ENCODE measurements at places on chromosomes 3 and 15. TPM values are rescaled to one million over a fixed set of nuclear protein-coding genes. Genes with fewer than 3 reads are reported as not detected.

- H3K27me3 ChIP-seq: no peaks in the 10 kb centered on the region
- no peak for DNase-seq
- H3K4me3 ChIP-seq: no peak overlapping the region
- no peaks in the 10 kb centered on the region for H3K36me3 ChIP-seq
Measured at GRCh38 chr15:36896949-36897348, 203.4 kb downstream of the MEIS2 start.

Gene BOC
- total RNA-seq: 56.6 TPM

GRCh38 chr15:33157371-33158037 lies 37.0 kb downstream of the FMN1 start:
- H3K4me1 ChIP-seq: no peaks in the 10 kb centered on the region
- H3K27ac ChIP-seq: no peak overlapping the region
- no peaks in the 10 kb centered on the region for H3K27me3 ChIP-seq
- no peak overlapping the region for H3K4me3 ChIP-seq
- no peak for DNase-seq

Gene POMGNT2
- total RNA-seq: 18.4 TPM

Gene LARP6
- 40.0 TPM for total RNA-seq

- no peaks in the 10 kb centered on the region for H3K27me3 ChIP-seq
- H3K27ac ChIP-seq: no peak overlapping the region
- no peak overlapping the region for H3K4me3 ChIP-seq
- no peaks in the 10 kb centered on the region for H3K36me3 ChIP-seq
- no peaks in the 10 kb centered on the region for H3K4me1 ChIP-seq
Measured at GRCh38 chr3:42734263-42734860, 31.8 kb upstream of the HHATL start.

DNA sequence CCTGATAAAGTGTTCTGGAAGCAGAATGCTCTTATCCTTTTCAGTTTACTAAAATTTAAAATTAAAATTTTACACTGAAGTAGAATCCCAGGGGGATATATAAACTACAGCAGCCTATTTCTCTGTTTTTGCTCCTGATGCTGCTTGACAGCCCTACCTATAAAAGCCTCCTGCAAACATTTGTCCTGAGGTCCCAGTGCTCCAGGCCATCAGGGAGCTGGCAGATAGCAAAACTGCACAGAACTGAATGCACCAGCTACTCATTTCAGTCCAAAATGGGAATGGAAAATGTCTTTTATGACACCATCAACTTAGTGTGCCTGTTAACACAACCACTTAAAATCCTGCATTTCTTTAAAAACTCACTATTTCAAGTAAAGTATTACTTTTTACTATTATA lies 50.1 kb downstream of the FRMD5 start:
- no peak overlapping the region for H3K4me3 ChIP-seq
- H3K4me1 ChIP-seq: no peaks in the 10 kb centered on the region
- no peak overlapping the region for H3K27ac ChIP-seq
- no peaks in the 10 kb centered on the region for H3K36me3 ChIP-seq

Gene CCR9
- total RNA-seq: not detected

Gene ROPN1
- total RNA-seq: not detected

DNA sequence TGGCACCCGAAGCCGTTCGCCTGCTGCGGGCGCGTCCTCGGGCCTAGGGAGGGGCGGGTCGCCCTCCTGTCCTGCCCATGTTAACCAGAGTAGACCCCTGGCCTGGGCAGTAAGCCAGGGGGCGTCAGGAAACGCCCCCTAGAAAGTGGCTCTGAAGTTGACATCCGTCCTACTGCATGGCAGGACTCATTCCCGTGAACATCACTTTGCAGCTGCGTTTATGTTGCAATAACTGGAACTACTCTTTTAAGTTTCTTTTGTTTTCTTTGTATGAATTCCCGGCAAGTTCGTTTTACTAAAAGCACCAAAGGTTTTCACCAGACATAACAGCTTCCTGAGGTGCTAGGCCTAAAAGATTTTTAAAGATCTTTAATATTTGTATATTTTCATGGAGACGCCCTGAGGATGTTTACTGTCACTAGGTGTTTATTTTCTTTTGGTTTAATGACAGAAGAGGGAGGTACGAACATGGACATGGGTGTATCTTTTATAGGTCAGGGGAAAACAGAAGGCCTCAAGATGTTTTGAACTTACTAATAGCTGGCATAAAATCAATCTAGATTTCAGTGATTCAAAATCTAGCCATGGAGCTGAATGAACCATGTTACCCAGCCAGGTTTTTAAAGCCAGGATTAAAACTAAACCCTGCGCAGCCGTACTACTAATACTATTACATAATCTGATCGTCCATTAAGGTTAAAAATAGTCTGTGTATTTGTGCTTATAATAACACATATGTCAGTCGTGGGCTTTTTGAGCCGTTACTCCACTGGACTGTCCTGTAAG lies 1.0 kb downstream of the C15orf61 start:
- H3K4me1 ChIP-seq: no peaks in the 10 kb centered on the region
- H3K27me3 ChIP-seq: no peaks in the 10 kb centered on the region
- H3K4me3 ChIP-seq: peak overlapping the region; percentile 97
- H3K36me3 ChIP-seq: no peaks in the 10 kb centered on the region
- peak overlapping the region; percentile 98 for H3K27ac ChIP-seq

DNA sequence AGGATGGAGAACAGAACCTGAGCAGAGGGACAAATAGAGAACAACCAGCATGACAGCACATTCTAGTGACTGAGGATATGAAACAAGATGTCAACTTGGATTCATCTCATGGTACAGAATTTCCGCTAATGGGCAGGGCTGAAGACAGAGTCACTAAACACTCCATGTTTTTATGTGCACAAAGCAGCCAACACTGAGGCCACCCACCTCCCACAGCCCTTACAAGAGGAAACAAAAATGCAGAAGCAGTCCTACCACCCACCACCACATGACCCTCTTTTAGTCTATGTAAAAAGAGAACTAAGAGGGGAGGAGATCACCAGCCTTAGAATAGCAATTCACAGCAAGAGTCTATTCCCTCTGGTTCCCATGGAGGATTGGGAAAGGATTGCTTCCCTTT lies 131.4 kb upstream of the UBE2E2 start:
- no peaks in the 10 kb centered on the region for H3K27me3 ChIP-seq
- H3K27ac ChIP-seq: no peak overlapping the region
- H3K36me3 ChIP-seq: no peaks in the 10 kb centered on the region

DNA sequence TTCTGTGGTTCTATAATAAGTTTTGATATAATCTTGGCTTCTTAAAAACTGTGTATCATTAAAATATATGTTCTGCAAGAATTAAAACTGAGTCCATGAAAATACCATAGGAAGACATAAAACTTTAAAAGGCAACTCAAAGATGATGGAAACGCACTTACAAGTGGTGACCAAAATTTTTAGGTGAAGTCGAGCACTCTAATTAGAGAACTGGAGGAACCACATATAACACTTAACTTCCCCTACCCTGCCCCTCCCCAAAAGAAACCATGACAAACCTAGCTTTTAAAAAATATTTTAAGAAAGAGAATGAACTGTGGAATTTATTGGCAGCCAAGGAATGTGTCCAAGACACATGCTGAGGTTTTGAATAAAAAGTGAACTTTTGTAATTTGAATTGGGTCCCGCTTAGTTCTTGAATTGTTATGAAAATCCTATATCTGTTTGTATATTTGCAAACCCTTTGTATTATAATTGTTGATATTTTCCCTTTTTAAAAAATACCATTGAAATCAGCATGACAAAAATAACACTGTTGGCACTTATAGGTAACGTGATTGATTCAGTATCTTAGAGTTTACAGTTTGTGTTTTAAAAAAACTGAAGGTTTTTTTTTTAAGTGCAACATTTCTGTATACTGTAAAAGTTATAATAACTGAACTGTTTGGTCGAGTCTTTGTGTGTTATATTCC lies 7.7 kb downstream of the NR2F2 start:
- H3K27ac ChIP-seq: peak overlapping the region; percentile 95
- no peaks in the 10 kb centered on the region for H3K4me1 ChIP-seq
- H3K36me3 ChIP-seq: no peaks in the 10 kb centered on the region

- H3K27ac ChIP-seq: no peak overlapping the region
- H3K4me1 ChIP-seq: no peaks in the 10 kb centered on the region
Measured at GRCh38 chr15:25792128-25792527, 71.0 kb downstream of the ATP10A start.

Gene ANKRD34C
- total RNA-seq: not detected

GRCh38 chr3:125319765-125320164 lies 55.4 kb downstream of the ZNF148 start:
- H3K36me3 ChIP-seq: no peaks in the 10 kb centered on the region
- H3K4me3 ChIP-seq: no peak overlapping the region
- H3K27ac ChIP-seq: no peak overlapping the region

GRCh38 chr3:47266709-47267489 lies 15.7 kb downstream of the KIF9 start:
- no peaks in the 10 kb centered on the region for H3K36me3 ChIP-seq
- no peaks in the 10 kb centered on the region for H3K4me1 ChIP-seq
- H3K27ac ChIP-seq: peak overlapping the region; percentile 55
- no peaks in the 10 kb centered on the region for H3K27me3 ChIP-seq

- H3K27me3 ChIP-seq: no peaks in the 10 kb centered on the region
- no peaks in the 10 kb centered on the region for H3K4me1 ChIP-seq
- DNase-seq: no peak
- H3K36me3 ChIP-seq: peaks cover 4% of the 10 kb centered on the region
- H3K4me3 ChIP-seq: no peak overlapping the region
- no peak overlapping the region for H3K27ac ChIP-seq
Measured at GRCh38 chr15:51908316-51908715, 63.3 kb downstream of the LEO1 start.

- no peaks in the 10 kb centered on the region for H3K4me1 ChIP-seq
- H3K4me3 ChIP-seq: no peak overlapping the region
- H3K27ac ChIP-seq: no peak overlapping the region
- no peaks in the 10 kb centered on the region for H3K36me3 ChIP-seq
- no peaks in the 10 kb centered on the region for H3K27me3 ChIP-seq
- DNase-seq: no peak
Measured at GRCh38 chr15:69755551-69756310, 303.1 kb downstream of the RPLP1 start.

DNA sequence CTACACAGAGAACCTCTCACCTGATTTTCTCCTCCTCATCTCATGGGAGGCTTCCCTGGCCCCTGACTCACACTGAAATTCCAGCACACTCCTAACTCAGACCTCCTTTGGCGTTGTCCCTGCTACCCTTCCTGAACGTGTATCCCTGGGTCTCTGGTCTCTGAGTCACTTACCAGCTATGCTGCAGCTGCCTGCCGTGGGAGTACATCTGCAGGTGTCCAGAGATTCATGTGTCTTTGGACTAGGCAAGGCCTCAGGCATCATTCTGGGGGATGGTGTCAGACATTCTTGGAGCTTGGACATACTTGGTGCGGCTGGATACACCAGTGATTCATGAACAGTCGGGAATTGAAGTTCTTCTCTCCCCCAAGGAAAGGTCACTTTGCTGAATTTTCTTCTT lies 148.8 kb upstream of the TRIM42 start:
- no peaks in the 10 kb centered on the region for H3K36me3 ChIP-seq
- no peaks in the 10 kb centered on the region for H3K27me3 ChIP-seq
- no peaks in the 10 kb centered on the region for H3K4me1 ChIP-seq

Gene CLSTN2
- 15.5 TPM for total RNA-seq

Gene GOLGA6D
- 0.16 TPM for total RNA-seq

DNA sequence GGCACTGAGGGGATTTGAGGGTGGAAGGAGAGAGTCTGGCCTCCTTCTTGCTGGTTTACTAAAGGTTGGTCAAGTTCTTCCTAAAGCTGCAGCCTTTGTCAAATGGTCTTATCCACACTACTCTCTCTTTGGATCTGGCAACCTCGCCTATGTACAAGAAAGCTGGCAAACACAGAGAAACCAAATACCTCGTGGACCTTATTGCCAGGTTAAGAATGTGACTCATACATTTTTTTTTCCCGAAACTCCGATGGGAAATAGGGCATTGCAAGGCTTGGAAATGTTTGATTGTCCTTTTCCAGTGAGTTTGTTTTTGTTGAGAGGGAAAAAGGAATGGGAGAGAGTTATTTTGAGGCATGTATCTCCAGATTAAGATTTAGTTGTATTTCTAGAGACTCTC lies 13.9 kb downstream of the EOMES start:
- no peak overlapping the region for H3K27ac ChIP-seq
- no peaks in the 10 kb centered on the region for H3K36me3 ChIP-seq
- no peak for DNase-seq
- H3K4me3 ChIP-seq: no peak overlapping the region

Gene GP9
- 0.48 TPM for total RNA-seq

- no peaks in the 10 kb centered on the region for H3K27me3 ChIP-seq
- H3K36me3 ChIP-seq: no peaks in the 10 kb centered on the region
- no peak for DNase-seq
- no peak overlapping the region for H3K27ac ChIP-seq
- H3K4me3 ChIP-seq: no peak overlapping the region
- H3K4me1 ChIP-seq: no peaks in the 10 kb centered on the region
Measured at GRCh38 chr3:72205297-72205826, 420.4 kb upstream of the PROK2 start.

GRCh38 chr3:159936541-159936940 lies 52.1 kb upstream of the IL12A start:
- H3K36me3 ChIP-seq: no peaks in the 10 kb centered on the region
- H3K4me3 ChIP-seq: no peak overlapping the region
- no peaks in the 10 kb centered on the region for H3K27me3 ChIP-seq
- DNase-seq: no peak

DNA sequence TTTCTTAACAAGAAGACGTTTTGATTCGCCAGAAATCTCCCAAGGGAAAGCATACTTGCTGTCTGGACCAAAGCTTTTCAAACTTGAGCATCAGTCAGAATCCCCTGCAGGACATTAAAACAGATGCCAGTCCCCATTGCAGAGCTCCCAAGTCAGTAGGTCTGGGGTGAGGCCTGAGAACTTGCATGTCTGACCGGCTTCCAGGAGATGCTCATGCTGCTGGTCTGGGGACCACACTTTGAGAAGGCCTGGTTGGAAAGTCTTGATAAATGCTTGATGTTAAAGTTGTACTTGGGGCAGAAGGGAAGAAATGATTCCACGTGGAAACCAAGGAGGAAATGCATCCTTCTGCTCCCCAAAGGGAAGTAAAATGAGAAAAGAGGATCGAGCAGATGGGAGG lies 24.3 kb upstream of the CAV3 start:
- no peaks in the 10 kb centered on the region for H3K4me1 ChIP-seq
- no peak overlapping the region for H3K4me3 ChIP-seq
- DNase-seq: no peak
- H3K36me3 ChIP-seq: no peaks in the 10 kb centered on the region
- peak overlapping the region; percentile 26 for H3K27ac ChIP-seq

DNA sequence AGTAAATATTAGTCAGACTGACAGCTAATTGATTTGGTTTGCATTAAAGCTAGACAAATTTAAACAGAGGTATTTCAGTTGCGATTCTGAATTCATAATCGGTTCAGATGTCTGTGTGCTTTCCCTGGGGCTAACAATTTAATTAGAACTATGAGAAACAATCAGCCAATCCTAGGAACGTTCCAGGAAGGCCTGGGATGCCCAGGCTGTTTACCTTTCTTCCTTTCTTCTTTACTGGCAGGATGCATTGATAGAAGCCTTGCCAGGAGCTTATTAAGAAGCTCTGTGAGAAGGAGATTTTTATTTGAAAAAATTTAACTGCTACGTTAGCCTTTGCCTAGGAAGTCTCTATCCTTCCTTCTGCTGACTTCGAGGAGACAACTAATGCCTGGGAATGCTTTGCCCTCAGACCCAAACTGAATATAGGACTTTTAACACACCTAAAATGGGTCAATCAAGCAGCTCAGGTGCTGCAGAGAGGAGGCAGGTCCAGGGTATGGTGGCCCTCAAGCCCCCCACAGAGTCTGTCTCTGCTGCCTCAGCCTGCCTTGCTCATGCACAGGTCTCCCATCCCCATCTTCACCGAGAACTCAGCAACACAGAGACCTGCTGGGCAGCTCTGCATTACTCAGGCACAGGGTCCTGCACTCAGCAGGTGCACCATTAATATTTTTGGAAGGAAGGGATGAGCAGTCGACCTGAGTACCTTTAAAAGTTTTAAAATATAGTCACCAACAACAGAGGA lies 48.5 kb downstream of the PCSK6 start:
- no peak overlapping the region for H3K4me3 ChIP-seq
- H3K27me3 ChIP-seq: no peaks in the 10 kb centered on the region
- no peak for DNase-seq
- peak overlapping the region; percentile 44 for H3K27ac ChIP-seq
- no peaks in the 10 kb centered on the region for H3K36me3 ChIP-seq
- no peaks in the 10 kb centered on the region for H3K4me1 ChIP-seq

Measured in breast epithelium (tissue), 4 donors.